H1 (cell line): ENCODE measurements at places on chromosomes 1 and 21. TPM values are rescaled to one million over a fixed set of nuclear protein-coding genes. Genes with fewer than 3 reads are reported as not detected.
A peak's percentile ranks its signal among the peaks of the same experiment; 100 is the strongest.

The TBX15 gene
- total RNA-seq, result 0.24 and 0.42 TPM in 2 replicates

GRCh38 chr1:98910827-98911226 is 93.8 kb downstream of the PLPPR5 start:
- H3K36me3 ChIP-seq, result no peaks in the 10 kb centered on the region
- no peaks in the 10 kb centered on the region for H3K27me3 ChIP-seq
- DNase-seq, result no peak

The BMP8A gene
- total RNA-seq, result 0.43 and 0.63 TPM in 2 replicates

DNA sequence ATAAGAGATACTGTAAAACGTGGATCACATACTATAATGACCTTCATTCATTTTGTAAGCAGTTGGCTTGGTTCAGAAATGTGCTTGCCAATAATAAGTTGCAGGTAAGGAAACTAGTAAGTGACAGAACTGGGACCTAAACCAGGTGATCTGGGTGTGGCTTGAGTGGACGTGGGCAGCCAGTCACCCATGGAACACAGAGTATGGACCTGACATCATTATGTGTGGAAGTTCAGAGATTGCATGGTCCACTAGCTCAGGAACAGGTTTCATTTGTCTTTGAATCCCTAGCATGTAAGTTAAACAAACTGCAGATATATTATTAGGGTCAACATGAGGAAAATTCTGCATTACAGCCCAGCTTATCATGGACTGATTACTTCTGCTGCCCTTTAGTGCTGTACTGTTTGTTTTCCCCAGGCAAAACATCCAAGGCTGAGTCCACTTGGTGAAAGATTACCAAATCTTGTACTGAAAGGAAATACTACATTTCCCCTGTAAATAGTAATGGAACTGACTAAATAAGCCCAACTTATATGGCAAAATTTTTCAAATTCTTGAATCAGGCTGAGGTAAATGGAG is 327.3 kb upstream of the SGIP1 start:
- H3K4me3 ChIP-seq, result no peak overlapping the region
- DNase-seq, result no peak
- H3K27ac ChIP-seq, result no peak overlapping the region

- H3K4me3 ChIP-seq, result no peak overlapping the region
- no peaks in the 10 kb centered on the region for H3K27me3 ChIP-seq
- no peaks in the 10 kb centered on the region for H3K36me3 ChIP-seq
- H3K4me1 ChIP-seq, result no peaks in the 10 kb centered on the region
- H3K27ac ChIP-seq, result no peak overlapping the region
Measured at GRCh38 chr21:37281993-37282392, 14.9 kb upstream of the VPS26C start.

GRCh38 chr1:248810000-248810726 is 15.6 kb downstream of the SH3BP5L start:
- H3K4me1 ChIP-seq, result no peaks in the 10 kb centered on the region
- H3K27ac ChIP-seq, result no peak overlapping the region
- H3K27me3 ChIP-seq, result no peaks in the 10 kb centered on the region

DNA sequence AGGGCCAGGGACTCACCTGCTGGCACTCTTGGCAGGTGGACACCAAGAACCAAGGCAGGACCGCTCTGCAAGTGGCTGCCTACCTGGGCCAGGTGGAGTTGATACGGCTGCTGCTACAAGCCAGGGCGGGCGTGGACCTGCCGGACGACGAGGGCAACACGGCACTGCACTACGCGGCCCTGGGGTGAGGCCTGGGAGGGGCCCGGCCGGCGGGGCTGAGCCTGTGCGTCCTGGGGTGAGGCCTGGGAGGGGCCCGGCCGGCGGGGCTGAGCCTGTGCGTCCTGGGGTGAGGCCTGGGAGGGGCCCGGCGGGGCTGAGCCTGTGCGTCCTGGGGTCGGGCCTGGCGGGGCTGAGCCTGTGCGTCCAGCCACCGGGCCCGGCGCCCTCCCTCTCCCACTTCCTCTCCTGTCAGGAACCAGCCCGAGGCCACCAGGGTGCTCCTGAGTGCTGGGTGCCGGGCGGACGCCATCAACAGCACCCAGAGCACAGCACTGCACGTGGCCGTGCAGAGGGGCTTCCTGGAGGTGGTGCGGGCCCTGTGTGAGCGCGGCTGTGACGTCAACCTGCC is 4.6 kb upstream of the MMP23B start:
- H3K27me3 ChIP-seq, result peaks cover 19% of the 10 kb centered on the region
- H3K36me3 ChIP-seq, result no peaks in the 10 kb centered on the region
- DNase-seq, result no peak
- H3K27ac ChIP-seq, result no peak overlapping the region
- peaks cover 3% of the 10 kb centered on the region; the same call in 1 of the 2 replicates for H3K4me1 ChIP-seq

GRCh38 chr1:160550572-160551034 is 27.5 kb upstream of the SLAMF6 start:
- DNase-seq, result peak; percentile 81
- no peaks in the 10 kb centered on the region for H3K36me3 ChIP-seq
- no peaks in the 10 kb centered on the region for H3K27me3 ChIP-seq
- H3K27ac ChIP-seq, result no peak overlapping the region
- no peak overlapping the region for H3K4me3 ChIP-seq

- no peaks in the 10 kb centered on the region for H3K36me3 ChIP-seq
- no peaks in the 10 kb centered on the region for H3K4me1 ChIP-seq
- peak; percentile 23 for DNase-seq
Measured at GRCh38 chr1:15850471-15851001, 3.0 kb downstream of the SPEN start.

The CYP2J2 gene
- 2.1 and 2.2 TPM in 2 replicates for total RNA-seq

DNA sequence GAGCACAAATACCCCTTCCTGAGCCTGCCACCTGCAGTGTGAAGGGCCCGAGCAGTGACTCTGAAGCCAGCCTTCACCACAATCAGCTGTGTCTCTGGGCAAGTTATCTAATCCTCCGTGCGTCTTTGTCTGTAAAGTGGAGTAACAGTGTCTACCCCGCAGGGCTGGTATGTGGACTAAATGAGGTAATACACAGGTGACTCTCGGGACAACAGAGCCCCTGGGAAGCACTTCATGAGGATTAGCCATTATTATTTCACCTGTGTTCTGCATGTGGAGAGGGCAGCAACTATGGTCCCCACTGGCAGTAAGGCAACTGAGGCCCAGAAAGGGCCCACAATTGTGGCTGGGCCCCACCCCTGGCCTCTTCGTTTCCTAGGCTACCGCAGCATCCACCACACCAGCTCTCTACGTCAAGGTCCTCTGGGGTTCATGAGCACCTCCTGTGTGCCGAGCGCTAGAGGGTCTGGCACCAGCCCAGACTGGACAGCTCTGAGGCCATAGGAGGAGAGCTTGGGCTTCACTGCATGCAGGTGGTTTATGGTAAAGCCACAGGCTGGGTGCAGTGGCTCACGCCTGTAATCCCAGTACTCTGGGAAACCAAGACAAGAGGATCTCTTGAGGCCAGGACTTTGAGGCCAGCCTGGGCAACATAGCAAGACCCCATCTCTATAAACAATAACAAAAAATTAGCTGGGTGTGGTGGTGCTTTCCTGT is 41.3 kb upstream of the LRP8 start:
- no peaks in the 10 kb centered on the region for H3K36me3 ChIP-seq
- DNase-seq, result no peak
- H3K27me3 ChIP-seq, result no peaks in the 10 kb centered on the region; the same call in 1 of the 2 replicates
- H3K27ac ChIP-seq, result no peak overlapping the region

- H3K4me1 ChIP-seq, result no peaks in the 10 kb centered on the region; the same call in 1 of the 2 replicates
- H3K36me3 ChIP-seq, result no peaks in the 10 kb centered on the region
- H3K27me3 ChIP-seq, result peaks cover 19% of the 10 kb centered on the region
- no peak overlapping the region for H3K27ac ChIP-seq
- no peak for DNase-seq
Measured at GRCh38 chr1:2018217-2019171, 651 bp upstream of the GABRD start.
